ENCODE measurements at places on chromosomes 6 and 20. TPM values are rescaled to one million over a fixed set of nuclear protein-coding genes. Genes with fewer than 3 reads are reported as not detected.

DNA sequence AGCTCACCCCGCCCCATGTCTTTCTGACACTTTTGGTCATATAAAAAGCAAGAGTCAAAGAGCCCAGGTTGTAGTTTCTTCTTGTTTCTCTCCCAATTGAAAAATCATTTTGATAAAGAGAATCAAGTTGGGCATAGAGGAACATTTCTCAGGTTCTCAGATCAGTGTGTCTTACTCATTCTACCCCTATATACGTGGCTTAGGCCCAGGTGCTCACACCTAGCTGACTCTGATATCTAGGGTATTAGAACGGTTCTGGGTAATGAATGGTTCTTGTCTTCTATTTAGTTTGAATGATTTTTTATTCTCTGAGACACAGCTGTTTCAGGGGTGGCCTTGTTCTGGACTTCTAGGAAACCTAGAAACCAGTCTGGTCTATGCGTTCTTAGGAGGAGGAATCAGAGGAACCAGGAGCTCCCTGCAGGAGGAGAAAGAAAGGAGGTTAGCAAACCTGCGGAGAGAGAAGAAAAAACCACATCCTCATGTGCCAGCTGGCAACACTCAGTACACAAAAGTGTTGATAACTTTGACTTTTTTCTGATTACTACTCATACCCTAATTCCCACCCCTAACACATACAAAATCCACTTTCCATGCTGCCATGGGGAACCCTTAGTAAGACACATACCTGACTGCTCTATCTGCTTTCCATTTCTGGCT, 178.0 kb downstream of the CLIC5 start:
- peaks cover 14% of the 10 kb centered on the region for H3K27me3 ChIP-seq

The UBD gene
- total RNA-seq, result not detected

DNA sequence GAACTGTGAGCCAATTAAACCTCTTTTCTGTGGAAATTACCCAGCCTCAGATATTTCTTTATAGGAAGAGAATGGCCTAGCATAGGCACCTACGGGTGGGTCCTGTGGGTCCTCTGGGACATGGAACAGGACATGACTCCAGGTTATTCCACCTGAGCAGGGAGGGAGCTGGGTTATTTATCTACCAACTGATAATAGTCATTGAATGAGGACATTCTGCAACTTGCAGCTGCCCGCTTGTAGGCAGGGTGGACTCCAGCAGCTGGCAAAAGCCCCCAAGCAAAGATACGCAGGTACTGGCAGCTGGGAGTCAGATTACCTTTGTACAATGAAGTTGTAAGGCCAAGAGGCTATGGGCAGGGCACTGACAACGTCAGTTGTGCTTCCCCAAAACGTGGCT, 1.4 kb upstream of the BANF2 start:
- no peak overlapping the region for H3K4me3 ChIP-seq
- no peak overlapping the region for H3K27ac ChIP-seq
- H3K36me3 ChIP-seq, result no peaks in the 10 kb centered on the region
- no peak for DNase-seq
- peaks cover 52% of the 10 kb centered on the region for H3K27me3 ChIP-seq
- no peaks in the 10 kb centered on the region for H3K4me1 ChIP-seq

DNA sequence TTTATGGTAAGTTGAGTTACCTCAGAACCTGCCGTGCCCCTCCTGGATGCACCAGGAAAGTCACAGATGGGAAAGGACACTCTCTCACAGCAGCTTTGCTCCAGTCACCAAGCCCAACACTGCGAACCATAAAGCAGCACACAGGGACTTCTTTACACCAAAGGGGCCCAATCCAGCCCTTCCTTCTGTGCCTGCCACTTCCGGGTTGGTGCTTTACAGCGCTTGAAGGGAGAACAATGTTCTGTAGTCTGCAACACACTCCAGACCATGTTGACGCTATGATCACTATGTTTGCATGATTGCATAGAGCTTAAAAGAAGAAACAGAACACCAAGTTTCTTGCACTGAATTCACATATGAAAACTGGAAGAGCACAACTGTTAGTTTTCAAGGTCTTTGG, 57.1 kb downstream of the SERAC1 start:
- no peak for DNase-seq
- H3K4me1 ChIP-seq, result peaks cover 9% of the 10 kb centered on the region
- H3K27me3 ChIP-seq, result no peaks in the 10 kb centered on the region
- no peaks in the 10 kb centered on the region for H3K36me3 ChIP-seq

GRCh38 chr6:32933661-32934085, 7.2 kb downstream of the HLA-DMB start:
- DNase-seq, result peak; percentile 78
- peaks cover 17% of the 10 kb centered on the region for H3K27me3 ChIP-seq
- no peak overlapping the region for H3K27ac ChIP-seq
- no peaks in the 10 kb centered on the region for H3K36me3 ChIP-seq

The NT5E gene
- total RNA-seq, result 0.25 TPM

DNA sequence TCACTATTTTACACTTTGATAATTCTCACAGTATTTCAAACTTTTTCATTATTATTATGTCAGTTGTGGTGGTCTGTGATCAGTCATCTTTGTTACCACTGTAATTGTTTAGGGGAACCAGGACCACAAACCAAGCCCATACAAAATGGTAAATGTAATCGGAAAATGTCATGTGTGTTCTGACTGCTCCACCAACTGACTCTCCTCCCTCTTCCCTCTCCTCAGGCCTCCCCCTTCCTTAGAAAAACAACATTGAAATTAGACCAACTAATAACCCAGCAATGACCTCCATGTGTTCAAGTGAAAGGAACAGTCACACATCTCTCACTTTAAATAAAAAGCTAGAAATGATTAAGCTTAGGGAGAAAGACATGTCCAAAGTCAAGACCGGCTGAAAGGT, 63.8 kb downstream of the GMDS start:
- H3K36me3 ChIP-seq, result no peaks in the 10 kb centered on the region
- no peak for DNase-seq
- no peaks in the 10 kb centered on the region for H3K27me3 ChIP-seq
- H3K4me1 ChIP-seq, result no peaks in the 10 kb centered on the region
- no peak overlapping the region for H3K27ac ChIP-seq

GRCh38 chr6:64249115-64249514, 613.5 kb downstream of the PHF3 start:
- no peak for DNase-seq
- H3K27me3 ChIP-seq, result no peaks in the 10 kb centered on the region
- no peak overlapping the region for H3K27ac ChIP-seq
- no peaks in the 10 kb centered on the region for H3K36me3 ChIP-seq
- no peak overlapping the region for H3K4me3 ChIP-seq
- H3K4me1 ChIP-seq, result no peaks in the 10 kb centered on the region

DNA sequence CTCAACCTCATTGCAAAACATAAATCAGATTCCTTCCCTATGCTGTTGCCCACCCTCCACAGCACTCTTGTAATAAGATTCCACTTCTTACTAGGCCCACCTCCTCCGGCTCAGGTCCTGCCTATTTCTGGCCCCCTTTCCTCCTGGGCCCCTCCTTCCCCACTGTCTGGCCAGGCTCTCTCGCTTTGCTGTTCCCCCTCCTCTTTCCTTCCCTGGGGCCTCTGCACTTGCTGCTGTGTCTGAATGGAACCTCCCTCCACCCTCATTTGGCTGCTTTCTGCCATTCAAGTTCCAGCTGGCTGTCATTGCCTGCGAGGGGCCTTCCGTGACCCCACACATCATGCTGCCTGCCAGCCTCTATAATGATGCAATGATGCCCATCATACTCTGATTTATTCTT, 38.9 kb downstream of the ARHGAP40 start:
- no peaks in the 10 kb centered on the region for H3K36me3 ChIP-seq
- no peak for DNase-seq
- H3K27me3 ChIP-seq, result peaks cover 18% of the 10 kb centered on the region
- no peaks in the 10 kb centered on the region for H3K4me1 ChIP-seq

- no peak for DNase-seq
- no peak overlapping the region for H3K4me3 ChIP-seq
- H3K27ac ChIP-seq, result no peak overlapping the region
- H3K27me3 ChIP-seq, result peaks cover 4% of the 10 kb centered on the region
- no peaks in the 10 kb centered on the region for H3K36me3 ChIP-seq
Observed at GRCh38 chr6:75751443-75751842, 2.4 kb downstream of the MYO6 start.

DNA sequence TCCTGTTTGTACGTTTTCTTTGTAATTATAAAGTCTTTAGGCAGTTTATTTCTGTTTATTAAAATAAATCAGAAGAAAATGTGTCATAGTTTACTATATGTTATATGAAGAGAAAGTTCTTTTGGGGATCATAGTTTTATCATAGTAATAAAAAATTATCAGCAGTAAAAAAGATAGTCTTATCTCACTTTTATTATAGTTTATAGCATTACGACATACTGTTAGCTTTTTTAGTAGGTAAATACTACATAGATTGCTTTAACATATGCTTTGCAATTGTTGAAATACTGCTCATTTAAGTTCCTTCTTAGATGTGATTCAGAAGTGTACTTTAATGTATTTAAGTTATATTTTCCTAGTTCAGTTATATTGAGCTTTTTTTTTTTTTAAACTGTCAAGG, 13.9 kb downstream of the QKI start:
- no peaks in the 10 kb centered on the region for H3K27me3 ChIP-seq
- H3K4me3 ChIP-seq, result no peak overlapping the region
- no peak for DNase-seq
- no peaks in the 10 kb centered on the region for H3K4me1 ChIP-seq

DNA sequence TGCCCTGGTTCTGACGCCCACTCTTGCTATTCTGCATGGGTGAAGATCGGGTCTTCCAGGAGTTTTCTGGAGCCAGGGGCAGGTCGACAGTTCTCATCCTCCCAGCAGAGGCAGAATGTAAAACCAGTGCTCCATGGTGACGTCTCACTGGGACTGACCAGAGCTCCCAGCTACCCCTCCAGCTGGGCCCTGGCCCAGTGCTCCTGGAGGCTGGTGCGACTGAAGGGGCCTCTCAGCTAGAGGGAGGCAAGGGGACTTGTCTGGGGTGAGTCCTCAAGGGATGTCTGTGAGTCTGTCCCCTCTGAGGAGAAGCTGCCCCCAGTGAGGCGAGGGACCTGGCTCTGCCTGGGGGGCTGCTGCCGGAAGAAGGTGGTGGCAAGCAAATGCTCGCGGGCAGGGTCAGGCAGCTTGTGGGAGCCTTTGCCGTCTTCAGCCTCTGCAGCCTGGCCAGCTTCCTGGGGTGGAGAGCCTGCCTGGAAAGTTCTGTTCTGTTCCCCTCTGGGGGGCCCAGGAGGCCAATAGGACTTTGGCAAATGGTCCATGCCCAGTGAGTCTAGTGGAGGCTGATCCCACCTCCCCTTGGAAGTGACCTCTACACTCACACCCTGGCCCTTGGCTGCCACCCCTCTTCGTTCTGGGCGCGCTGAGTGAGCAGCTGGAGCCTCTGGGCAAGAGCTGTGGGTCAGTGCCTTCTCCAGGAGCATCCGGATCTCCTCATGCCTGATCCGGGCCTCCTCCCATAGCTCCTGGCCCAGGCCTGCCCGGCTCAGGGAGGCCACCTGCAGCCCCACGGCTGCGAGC, 47.5 kb downstream of the KIAA1755 start:
- H3K4me1 ChIP-seq, result peaks cover 11% of the 10 kb centered on the region
- peaks cover 36% of the 10 kb centered on the region for H3K27me3 ChIP-seq
- H3K36me3 ChIP-seq, result no peaks in the 10 kb centered on the region
- H3K4me3 ChIP-seq, result no peak overlapping the region
- H3K27ac ChIP-seq, result no peak overlapping the region

The PRSS35 gene
- not detected for total RNA-seq

- H3K27me3 ChIP-seq, result no peaks in the 10 kb centered on the region
- no peak overlapping the region for H3K4me3 ChIP-seq
- H3K27ac ChIP-seq, result no peak overlapping the region
- no peak for DNase-seq
Observed at GRCh38 chr6:156182356-156182755, 594.8 kb upstream of the ARID1B start.

GRCh38 chr6:147337921-147338320, 133.7 kb downstream of the STXBP5 start:
- peaks cover 88% of the 10 kb centered on the region for H3K36me3 ChIP-seq
- H3K4me1 ChIP-seq, result no peaks in the 10 kb centered on the region
- H3K4me3 ChIP-seq, result no peak overlapping the region
- H3K27ac ChIP-seq, result no peak overlapping the region

GRCh38 chr6:52341561-52342260, 20.2 kb upstream of the PAQR8 start:
- peaks cover 30% of the 10 kb centered on the region for H3K4me1 ChIP-seq
- H3K4me3 ChIP-seq, result no peak overlapping the region
- H3K36me3 ChIP-seq, result no peaks in the 10 kb centered on the region
- H3K27me3 ChIP-seq, result no peaks in the 10 kb centered on the region
- DNase-seq, result no peak

DNA sequence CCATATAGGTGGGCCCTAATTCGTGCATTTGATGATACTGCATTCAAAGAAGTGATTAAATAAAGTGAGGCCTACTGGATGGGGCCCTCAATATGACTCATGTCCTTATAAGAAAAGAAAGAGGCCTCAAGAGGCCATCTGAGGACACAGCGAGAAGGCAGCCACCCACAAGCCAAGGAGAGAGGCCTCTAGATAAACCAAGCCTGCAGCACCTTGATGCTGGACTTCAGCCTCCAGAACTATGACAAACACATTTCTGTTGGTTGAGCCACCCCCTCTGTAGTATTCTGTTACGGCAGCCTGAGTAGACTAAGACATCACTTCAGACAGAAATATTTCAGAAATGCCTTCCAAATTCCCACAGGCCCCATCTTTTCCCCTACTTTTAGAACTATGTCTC, 82.5 kb upstream of the PLEKHG1 start:
- no peak for DNase-seq
- H3K36me3 ChIP-seq, result no peaks in the 10 kb centered on the region
- H3K27ac ChIP-seq, result no peak overlapping the region

- no peak for DNase-seq
- no peaks in the 10 kb centered on the region for H3K27me3 ChIP-seq
- H3K27ac ChIP-seq, result peak overlapping the region; percentile 99
- H3K4me1 ChIP-seq, result peaks cover 19% of the 10 kb centered on the region
Observed at GRCh38 chr20:50932016-50932485, 814 bp upstream of the ADNP start.

- no peak overlapping the region for H3K27ac ChIP-seq
- no peak for DNase-seq
- no peaks in the 10 kb centered on the region for H3K36me3 ChIP-seq
Observed at GRCh38 chr6:3306848-3307247, 48.1 kb downstream of the PSMG4 start.

DNA sequence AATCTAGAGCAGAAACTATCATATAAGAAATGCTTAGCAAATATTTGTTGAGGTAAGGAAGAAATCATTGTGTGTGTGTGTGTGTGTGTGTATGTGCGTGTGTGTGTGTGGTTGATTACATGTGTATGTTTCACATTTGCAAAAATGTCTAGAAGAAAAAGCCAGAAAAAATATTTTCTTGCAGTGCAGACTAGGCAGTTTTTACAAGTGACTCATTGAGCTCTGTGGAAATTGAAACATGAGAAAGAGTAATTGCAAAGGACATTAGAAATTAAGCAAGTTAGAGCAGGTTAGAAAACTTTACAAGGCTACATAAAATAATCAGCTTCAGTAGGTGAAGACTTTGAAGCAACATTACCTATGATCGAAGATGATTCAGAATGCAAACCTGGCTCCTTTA, 669.0 kb upstream of the EYS start:
- no peak overlapping the region for H3K27ac ChIP-seq
- H3K4me3 ChIP-seq, result no peak overlapping the region
- H3K36me3 ChIP-seq, result no peaks in the 10 kb centered on the region
- H3K4me1 ChIP-seq, result no peaks in the 10 kb centered on the region

GRCh38 chr6:149716181-149716963, 1.5 kb downstream of the LATS1 start:
- no peak for DNase-seq
- H3K4me1 ChIP-seq, result peaks cover 10% of the 10 kb centered on the region
- H3K27me3 ChIP-seq, result no peaks in the 10 kb centered on the region
- H3K4me3 ChIP-seq, result peak overlapping the region; percentile 98
- H3K27ac ChIP-seq, result peak overlapping the region; percentile 98

- no peak overlapping the region for H3K4me3 ChIP-seq
- H3K36me3 ChIP-seq, result no peaks in the 10 kb centered on the region
- no peak overlapping the region for H3K27ac ChIP-seq
- H3K4me1 ChIP-seq, result no peaks in the 10 kb centered on the region
Observed at GRCh38 chr20:2255926-2256531, 39.8 kb upstream of the TGM3 start.

Measured in K562 (cell line).